H1 (cell line): ENCODE measurements at places on chromosomes 5 and 9. TPM values are rescaled to one million over a fixed set of nuclear protein-coding genes. Genes with fewer than 3 reads are reported as not detected.

Gene OR13D1
- total RNA-seq: not detected in 2 replicates

Gene RICTOR
- total RNA-seq: 22.6 and 26.6 TPM in 2 replicates

Gene KIF12
- total RNA-seq: 3.4 and 3.9 TPM in 2 replicates

Gene FAM163B
- 0.38 and 0.63 TPM in 2 replicates for total RNA-seq

Gene PRKACG
- not detected in 2 replicates for total RNA-seq

Gene SPATA31E1
- 0.09 TPM in 1 of 2 replicates, not detected in the other for total RNA-seq

GRCh38 chr9:127536499-127536898, 75.6 kb upstream of the STXBP1 start:
- no peak for DNase-seq

- no peak for DNase-seq
These were observed 136.9 kb upstream of the ANKH start for GRCh38 chr5:15008476-15008875.

- DNase-seq: no peak
These were observed 23.0 kb downstream of the FRRS1L start for GRCh38 chr9:109143881-109144562.

DNA sequence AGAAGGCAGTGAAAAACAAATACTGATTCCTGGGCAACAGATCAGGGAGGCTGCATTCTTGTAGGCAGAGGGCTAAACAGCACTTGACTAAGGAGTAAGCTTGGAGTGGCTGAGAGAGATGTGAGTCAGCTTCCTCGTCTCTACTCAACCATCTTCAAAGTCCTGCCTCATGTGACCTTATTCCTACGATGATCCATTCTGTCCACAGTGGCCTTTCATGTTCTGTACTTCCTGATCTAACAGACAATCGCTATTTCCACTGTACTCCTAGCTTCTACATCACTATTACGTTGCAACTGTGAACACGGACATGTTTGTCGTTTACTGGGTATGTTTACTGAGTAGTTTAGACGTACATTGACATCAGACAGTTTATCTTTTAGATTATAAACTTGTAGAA, 365.4 kb downstream of the ARL15 start:
- DNase-seq: no peak

- no peak for DNase-seq
These were observed 97.4 kb downstream of the PPARGC1B start for GRCh38 chr5:149827546-149827945.

DNA sequence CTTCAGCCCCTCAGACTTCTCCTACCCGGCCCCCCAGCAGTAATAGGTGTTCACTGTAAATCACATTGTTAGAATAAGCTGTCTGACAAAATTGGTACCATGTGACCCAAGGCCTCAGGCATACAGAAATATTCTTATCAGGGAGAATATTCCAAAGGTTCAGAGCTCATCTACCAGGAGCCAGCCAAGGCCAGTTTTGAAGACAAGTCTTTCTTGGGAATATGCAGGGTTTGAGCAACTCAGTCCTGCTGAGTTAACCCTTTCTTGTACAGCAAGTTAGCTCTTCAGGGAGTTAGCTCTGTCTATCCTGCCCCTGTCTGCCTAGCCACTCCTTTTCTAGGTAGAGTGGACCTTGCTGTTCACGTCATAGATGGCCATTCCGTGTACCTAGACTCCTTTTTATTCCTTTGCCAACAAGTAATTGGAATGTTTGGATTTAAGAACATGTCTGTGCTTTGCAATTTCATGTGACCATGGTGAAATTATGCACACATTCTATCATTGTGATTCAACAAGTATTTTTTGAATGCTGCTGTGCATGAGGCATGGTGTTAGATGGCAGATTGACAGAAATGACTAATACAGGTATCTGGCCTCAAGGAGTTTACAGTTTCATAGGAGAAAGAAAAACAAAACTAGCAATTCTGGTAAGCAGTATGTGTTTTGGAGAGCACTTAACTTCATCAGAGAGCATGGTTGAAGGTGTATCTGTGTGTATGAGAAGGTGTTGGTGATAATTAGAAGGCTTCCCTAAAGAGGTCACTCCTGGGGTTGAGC, 22.6 kb downstream of the TGFBR1 start:
- DNase-seq: no peak

DNA sequence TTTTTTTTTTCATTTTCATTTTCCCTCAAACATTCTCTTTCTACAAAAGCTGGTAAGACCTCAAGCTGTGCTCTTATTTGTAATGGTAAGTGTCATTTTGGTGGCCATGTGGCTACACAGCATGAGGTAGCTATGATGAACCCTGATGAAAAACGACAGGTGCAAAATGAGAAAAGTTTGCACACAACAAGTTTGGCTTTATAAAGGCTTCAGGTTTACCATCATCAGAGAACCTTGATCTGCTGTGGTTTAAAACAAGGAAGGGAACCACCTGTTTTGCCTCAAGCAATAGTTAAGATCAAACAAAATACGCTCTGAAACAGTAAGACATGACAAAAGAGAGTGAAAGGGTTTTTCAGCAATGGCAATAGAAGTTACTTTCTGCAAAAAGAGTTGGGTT, 1124.6 kb upstream of the ACO1 start:
- no peak for DNase-seq

- no peak for DNase-seq
These were observed 66.8 kb downstream of the AMBP start for GRCh38 chr9:114011313-114011712.

DNA sequence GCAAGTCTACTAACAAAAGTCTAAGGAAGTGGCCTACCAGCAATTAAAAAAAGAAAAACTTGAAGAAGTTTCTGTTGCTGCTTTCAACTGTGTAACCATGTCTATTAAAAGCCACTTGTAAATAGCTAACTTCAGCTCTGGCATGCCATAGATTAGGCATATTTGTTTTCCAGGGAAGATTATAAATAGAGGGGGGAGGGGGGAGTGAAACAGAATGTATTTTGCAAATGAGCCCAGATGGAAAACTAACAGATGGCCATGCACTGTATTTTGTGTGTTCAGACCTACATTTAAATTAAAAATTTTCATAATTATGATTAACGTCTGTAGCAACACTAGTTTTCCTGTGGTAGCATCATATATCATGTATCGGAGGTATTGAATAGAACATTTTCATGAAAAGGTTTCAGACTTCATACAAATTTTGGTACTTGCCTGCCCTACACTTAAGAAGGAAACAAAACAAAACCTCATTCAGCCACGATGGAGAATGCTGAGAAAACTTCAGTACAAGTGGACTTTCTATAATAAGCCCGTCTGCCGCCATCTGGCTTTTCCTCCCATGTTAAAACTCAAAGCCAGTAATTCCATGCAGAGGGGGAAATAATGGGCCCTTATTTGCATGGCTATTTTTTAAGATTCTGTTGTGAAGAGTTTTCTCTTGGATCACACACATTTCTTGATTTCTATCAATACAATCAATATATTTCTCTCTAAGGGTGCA, 220.4 kb upstream of the SMARCA2 start:
- no peak for DNase-seq

- DNase-seq: no peak
These were observed 92.7 kb downstream of the RAD23B start for GRCh38 chr9:107375651-107376369.

GRCh38 chr5:143562935-143563334, 159.4 kb upstream of the NR3C1 start:
- DNase-seq: no peak

DNA sequence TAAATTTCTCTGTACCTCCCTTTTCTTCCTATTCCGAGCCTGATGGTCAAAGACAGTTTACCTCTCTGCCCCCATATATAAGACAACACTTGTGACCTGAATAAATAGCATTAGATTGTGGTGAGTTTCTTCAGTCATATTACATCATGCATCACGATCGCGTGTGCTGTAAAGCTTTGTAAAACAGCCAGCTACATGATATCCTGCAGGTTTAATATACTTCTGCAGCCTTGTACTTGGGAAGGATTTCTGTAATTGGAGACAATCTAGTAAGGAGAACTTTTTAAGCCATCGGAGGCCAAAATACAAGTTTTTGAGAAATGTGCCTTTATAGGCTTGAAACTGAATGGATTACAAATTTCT, 711.8 kb upstream of the WWC1 start:
- no peak for DNase-seq

GRCh38 chr9:83538172-83538889, at the start of gene FRMD3:
FRMD3 (minus strand) TSS chr9:83538401; CDS start chr9:83538231, 170 bp downstream.
- peak; percentile 38 for DNase-seq

DNA sequence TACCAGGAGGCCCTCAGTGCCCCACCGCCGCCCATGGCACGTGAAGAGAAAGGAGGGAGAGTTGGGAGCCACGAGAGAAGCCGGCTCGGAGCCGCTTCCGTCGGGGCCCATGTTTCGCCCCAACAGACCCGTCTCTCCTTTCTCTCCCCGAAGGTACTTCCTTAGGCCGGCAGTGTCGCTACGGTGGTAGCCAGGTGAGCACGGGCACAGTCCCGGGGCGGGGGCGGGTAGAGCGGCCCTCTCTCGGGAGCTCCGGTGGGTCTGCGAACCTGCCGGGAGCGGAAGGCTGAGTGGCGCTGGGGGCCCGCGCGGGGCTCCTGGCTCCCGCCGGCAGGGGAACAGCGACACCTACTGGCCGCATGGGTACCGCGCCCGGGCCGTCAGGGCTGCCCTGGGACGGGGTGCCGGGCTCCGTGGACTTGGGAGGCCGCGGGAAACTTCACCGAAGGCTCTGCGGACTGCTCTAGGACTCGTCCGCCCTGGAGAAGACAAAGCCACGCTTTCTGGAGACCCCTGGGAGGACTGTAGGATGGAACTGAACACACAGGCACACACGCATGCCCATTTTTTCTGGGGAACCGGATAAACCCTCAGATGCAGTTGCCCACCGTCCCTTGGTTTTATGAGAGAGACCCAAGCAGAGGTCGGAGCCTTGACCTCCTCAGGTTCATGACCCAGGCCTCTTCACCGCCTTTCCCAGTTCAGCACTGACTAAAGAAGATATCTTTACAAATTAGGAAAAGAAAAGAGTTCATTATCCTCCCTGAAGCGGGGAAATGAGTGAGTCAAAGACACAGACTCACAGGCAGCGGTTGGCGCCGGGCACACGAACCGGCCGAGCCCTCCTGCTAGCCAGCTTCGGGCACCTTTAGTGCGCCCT, 202.5 kb downstream of the MEF2C start:
- DNase-seq: no peak

DNA sequence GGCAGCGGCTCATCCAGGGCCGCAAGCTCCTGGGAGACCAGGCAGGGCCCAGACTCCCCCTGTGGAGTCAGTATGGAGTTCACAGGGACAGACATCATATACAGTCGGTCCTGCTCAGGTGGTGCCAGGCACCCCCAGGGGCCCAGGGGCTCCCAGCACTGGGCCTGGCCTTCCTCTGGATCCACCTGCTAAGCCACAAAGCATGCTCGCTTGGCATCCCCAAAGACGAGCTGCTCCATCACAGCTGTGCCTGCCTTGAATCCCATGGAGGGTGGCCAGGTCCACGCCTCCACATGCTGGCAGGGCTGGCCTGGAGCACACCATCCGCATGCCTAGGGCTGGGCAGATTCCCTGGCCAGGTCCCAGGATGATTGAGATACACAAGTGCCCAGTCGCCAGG, 4.6 kb downstream of the BICD2 start:
- DNase-seq: no peak

- no peak for DNase-seq
These were observed 131.1 kb downstream of the ADAMTSL1 start for GRCh38 chr9:18604767-18605730.

DNA sequence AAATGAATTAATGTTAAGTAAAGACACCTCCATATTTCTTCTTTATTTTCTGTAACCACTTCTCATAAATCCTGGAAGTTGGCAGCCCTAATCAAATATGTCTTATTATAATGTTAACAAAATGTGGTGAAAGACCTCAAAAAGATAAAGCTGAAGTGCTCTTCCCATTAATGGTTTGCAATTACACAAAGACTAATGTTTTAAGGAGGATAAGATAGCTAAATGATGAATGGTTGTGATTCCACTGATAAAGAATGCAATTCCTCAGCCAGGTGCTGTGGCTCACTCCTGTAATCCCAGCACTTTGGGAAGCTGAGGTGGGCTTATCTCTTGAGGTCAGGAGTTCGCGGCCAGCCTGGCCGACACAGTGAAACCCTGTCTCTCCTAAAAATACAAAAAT, 125.8 kb upstream of the SNX2 start:
- DNase-seq: no peak

DNA sequence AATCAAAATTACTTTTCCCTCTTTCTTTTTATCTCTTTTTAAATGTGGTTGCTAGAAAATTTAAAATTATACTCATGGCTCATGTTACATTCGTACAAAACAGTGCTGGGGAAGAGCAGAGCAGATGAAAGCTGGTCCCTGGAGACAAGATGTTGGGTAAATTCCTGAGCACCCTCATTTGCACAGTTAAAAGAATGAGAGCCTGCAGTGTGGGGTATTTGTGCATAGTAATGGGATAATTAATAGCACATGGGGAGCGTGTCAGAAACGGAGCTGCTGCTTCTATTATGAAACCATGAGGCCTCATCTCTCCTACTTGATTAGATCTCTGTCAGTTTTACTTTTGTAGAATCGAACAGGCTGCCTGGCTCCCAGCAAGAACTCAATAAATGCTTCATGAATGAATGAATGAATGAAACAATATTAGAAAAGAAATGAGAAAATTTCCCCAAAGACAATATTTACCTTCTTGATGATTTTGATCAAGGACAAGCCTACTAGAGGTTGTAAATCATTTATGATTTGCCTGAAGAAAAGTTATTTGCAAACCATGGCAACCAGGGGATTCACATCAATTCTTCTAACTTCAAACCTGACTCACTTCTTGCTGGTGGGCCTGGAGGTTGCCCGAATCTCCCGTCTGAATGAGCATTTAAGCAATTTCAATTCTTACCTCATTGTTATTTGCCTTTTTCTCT, 177.2 kb upstream of the TUT7 start:
- DNase-seq: no peak

DNA sequence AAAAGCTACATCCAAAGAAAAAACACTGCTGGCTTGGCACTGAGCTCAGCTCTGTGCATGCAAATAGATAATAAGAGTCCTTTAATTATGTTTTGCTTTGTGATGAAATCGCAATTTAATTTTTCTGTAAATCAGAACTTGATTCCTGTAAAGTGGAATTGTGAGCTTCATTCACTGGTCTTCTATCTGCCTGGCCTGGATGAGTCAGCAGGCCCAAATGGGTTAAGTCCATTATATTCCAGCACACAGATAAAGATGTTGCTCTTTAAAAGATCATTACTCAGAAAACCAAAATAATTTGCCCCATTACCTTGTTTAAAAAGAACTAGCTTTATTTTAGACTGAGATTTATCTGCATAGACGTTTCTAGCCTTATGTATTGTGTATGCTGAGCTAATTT, 90.4 kb downstream of the CARTPT start:
- DNase-seq: no peak

DNA sequence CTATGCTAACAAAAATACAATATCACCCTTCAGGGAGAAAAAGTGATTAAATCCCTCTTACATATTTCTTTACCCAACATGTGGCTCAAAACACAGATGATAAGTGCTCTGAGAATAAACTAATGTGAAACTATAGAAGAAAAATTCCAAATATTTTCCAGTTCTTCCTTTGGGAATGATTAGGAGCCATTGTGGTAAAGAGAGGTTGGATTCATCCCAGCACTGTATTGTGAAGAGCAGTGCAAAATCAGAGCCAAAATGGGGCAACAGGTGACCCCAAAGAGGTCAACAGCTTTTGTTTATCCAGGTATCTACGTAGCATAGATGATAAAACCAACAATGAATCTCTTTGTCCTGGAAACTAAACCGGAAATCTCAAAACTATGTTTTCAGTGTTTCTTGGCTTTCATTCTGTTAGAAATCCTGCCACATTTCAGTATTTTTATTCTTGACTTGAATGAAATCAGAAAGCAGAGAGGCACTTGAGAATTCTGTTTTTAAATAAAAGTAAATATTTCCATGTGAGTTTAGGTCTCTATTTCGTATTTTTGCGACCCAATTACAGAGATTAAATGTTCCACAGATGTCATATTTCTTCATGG, 120.4 kb upstream of the FST start:
- no peak for DNase-seq

GRCh38 chr5:133749331-133749985, 137.1 kb upstream of the FSTL4 start:
- DNase-seq: no peak
